ENCODE measurements at places on chromosomes 4 and X.

GRCh38 chrX:71177327-71177726 lies 32.7 kb downstream of the NLGN3 start:
- no peak for DNase-seq

GRCh38 chr4:21641696-21642095 lies 306.9 kb downstream of the KCNIP4 start:
- no peak for DNase-seq

- peak; percentile 65 for DNase-seq
These were observed at the start of gene FAAH2 for GRCh38 chrX:57286507-57287251. FAAH2 (plus strand) TSS chrX:57286706; CDS start chrX:57286826, 120 bp downstream.

DNA sequence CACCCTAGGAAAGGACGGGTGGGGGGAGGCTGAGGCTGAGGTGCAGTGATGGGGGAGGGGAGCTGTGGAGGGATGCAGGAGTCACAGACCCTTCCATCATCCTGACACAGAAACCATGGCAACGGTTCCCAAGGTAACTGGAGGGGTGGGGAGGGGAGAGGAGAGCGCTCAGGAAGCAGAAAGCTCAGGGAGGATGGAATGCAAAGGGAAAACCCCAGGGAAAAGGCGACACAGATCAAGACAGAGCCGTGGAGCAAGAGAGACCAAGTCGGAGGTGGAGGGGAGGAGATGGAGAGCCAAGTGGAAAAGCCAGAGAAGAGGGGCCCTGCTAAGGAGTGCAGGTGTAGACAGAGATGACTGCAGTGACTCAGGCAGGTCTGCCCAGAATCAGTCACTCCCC lies 14.5 kb downstream of the L1CAM start:
- no peak for DNase-seq

- DNase-seq, result no peak
These were observed 33.0 kb downstream of the GALNTL6 start for GRCh38 chr4:171846232-171846631.

DNA sequence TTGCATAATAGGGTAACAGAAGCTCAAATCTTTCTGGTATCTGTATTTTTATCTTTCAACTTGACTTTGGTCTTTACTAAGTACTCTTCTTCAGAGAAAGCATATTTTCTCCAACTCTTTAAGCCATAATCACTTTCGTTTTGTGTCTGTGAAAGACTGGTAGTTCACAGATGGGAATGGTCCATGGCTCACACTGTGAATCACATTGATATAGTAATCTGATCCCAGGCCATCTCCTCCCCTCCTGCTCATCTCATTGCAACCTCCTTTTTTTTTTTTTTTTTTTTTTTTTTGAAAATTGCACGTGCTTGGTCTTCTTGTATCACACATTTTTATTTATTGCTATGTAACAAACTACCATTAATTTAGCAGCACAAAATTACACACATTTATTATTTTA lies 694.5 kb upstream of the SLIT2 start:
- no peak for DNase-seq

GRCh38 chrX:130937101-130937500 lies 34.1 kb upstream of the ENOX2 start:
- no peak for DNase-seq

- no peak for DNase-seq
These were observed at the start of gene LNX1 for GRCh38 chr4:53591372-53591892. LNX1 (minus strand) TSS chr4:53591486; CDS start chr4:53574002, 17,484 bp downstream.

DNA sequence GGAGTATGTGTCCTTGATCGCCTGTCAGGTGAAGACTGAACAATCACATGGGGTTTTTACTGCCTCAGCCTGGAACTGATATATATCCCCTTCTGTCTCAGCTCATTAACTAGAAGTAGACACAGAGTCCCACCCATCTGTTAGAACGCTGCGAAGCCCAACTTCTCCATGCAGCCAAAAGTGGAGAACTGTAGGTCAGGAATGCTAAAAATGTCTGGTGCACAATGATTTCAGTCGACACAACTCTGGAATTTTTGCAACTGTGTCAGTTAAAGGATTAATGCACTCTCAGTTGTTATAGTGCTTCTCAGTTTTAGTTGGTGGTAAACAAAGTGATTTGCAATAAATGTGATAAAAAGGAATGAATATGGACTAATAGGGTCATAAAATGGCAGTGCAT lies 287.2 kb downstream of the INPP4B start:
- DNase-seq, result no peak

DNA sequence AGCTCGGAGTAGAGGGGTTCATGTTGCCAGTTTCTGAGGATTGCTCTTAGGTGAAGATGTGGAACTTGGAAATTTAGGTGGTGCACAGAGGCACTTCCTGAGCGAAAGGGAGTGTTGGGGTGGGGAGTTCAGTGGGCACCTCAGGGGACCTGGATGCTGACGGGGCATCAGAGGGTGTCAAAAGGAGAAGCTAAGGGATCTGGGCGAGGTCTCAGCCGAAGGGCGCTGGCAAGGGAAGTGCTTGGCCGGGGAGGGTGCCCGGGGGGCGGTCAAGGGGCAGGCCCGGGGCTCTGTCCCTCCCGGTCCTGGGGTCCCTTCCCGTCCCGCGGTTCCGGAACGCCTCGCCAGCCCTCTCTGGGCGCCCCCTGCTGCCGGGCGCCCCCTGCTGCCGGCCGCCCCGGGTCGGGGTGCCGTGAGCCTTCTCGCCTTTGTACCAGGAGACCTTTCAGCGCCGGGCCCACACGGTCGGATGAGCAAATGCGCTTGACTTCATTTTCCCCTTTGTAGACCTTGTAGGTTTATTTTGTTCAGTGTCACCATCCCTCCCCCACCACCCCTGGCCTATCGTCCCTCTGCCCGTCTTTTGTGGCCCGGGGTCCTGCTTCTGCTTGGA lies 3.0 kb upstream of the PHOX2B start:
- no peak for DNase-seq

DNA sequence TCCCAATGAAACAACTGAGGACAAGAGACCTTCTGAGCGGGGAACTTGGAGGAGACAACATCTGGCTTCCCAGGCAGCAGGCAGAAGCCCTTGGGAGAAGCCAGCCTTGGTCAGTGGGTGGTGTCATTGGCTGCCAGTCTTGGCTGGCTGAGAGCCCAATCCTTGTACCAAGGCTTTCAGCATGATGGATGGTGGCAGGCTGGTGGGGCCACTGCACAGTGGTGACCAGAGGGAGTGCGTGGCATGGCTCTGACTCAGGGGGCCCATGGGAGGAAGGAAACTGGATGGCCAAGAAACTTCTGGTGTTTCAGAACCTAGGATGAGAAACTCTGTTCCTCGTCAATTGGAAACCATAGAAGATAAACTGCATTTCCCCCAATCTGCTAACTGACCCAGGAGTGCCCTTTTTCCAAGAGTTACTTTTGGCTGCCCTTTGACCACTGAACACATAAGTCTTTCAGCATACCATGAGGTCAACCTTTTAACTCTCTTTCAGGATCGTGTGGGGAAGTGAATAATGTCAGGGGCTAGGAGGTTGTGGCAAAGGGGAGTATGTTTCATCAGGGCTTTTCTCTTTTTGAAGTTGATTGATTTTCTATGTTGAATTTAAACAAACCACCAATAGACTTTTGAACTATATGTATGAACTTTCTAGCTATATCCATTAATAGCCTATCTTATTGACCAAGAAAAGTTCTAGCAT lies 60.9 kb downstream of the SOWAHB start:
- no peak for DNase-seq

DNA sequence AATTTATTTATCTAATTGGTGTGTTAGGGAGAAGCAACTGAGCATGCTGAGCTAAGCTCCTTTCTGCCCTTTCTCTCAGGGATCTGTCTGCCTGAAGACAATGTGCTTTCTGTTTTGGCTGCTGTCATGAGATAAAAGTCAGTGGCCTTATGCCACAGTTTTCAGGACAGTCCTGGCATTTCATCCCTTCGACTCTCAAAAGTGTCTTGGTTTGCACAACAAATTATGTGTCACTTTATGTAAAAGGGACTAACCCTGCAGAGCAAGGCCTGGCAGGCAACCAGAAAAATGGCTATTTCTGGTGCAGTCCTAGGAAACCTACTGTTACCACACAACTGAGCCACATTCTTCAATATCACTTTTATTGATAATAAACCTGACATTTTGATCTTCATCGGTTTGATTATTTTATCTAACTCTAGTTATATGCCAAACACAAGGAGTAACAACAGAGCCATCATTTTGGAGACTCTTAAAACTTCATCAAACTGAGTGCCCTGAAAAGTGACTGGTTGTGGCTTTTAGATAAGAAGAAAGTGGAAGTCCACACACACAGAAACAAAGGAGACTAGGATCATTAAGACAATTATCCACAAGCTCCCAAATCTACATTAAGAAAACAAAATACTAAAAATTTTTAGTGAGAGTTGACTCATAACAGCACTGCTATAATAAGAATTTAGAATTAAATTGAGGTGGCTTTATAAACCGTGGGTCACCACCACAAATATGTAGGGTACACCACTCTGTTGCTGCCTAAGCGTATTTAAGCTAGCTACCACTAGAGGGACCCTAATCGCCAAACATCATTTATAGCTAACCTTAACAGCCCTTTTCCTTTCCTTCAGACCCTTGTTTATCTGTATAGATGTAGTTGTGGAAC lies 95.9 kb upstream of the PTPN13 start:
- DNase-seq, result no peak

DNA sequence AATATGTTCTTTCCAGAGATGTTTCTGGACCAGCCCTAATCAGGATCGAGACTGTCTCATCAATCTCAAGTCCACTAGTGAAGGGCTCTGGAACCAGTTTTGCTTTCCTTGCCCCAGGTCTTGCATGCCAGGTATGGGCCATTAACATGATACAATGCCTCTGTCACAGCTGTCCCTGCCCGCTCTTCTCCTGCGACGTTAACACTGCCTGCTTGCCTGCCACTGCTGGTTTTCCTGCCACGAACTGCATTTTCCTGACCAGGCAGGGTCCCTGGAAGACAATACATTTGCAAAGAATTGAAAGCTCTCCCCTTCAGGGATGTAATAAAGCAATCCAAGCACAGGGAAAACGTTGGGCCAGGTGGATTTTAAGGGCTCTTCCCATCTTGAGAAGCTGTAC lies 200.3 kb downstream of the MID1 start:
- no peak for DNase-seq

Measured in activated CD4-positive, alpha-beta T cell treated with anti-CD3 and anti-CD28 coated beads, Interleukin-2, amount 50 U/mL, for 1 hour (primary cell).